ENCODE measurements at places on chromosomes 5 and 9.

- no peak for DNase-seq
These were observed 10.5 kb upstream of the SPATA31E1 start for GRCh38 chr9:87872079-87872624.

GRCh38 chr5:139524940-139525585 lies 36.1 kb upstream of the UBE2D2 start:
- no peak for DNase-seq

- no peak for DNase-seq
These were observed 208.9 kb downstream of the PAPPA start for GRCh38 chr9:116362493-116362892.

DNA sequence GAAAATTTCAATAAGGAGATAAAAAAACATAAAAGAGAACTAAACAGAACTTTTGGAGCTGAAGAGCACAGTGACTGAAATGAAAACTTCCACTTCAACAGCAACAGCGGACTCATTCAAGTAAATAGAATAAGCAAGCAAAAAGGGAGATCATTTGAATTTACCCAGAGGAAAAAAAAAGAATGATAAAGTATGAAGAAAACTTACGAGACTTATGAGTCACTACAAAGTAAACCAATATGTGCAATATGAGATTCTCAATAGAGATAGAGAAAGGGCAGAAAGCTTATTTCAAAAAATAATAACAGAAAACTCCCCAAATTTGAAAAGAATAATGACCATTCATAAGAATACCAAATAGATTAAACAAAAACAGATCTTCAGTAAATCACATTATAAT lies 1605.7 kb upstream of the CDH6 start:
- DNase-seq = no peak

DNA sequence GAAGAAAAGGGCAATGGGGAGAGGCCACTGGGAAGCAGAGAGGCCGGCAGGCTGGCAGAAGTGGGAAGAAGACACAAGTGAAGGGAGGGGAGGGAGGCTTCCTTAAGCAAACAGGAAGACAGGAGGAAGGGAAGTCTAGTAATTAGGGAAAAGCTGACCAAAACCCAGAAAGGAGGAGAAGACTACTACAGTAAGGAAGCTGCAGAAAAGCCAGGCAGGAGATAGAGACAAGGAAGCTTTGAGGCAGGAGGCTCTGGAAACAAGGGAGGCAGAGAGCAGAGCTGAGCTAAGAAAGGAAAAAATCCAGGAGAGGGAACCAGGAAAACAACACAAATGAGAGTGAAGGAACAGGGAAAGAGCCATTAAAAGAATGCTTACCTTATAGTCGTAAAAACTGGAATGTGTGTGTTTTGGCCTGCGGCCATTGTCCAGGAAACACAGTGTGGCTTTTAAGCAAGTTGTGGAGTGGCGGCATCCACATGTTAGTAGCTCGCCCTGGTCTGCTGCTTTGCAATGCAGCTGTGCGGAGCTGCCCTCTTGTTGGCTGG lies 317.1 kb upstream of the CLINT1 start:
- DNase-seq = no peak

DNA sequence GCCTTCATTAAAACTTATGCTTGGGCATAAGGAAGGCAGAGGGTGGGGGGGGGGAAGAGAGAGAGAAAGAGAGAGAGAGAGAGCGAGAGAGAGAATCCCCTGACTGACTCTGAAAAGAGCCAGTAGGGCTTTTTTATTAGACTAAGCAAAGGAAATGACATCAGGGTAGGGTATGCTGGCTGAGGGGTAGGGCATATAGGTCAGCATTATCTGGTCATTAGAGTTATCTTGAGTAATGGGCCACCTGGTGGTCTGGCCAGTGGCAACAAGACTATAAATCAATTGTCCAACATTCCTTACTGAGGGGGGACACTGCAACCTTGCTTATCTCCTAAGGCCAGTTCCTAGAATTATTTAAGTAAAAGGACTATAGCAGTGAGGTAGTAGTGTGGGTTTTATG lies 67.2 kb downstream of the TSSK1B start:
- no peak for DNase-seq

GRCh38 chr5:7869474-7870136 lies 657 bp downstream of the MTRR start:
- DNase-seq = no peak

DNA sequence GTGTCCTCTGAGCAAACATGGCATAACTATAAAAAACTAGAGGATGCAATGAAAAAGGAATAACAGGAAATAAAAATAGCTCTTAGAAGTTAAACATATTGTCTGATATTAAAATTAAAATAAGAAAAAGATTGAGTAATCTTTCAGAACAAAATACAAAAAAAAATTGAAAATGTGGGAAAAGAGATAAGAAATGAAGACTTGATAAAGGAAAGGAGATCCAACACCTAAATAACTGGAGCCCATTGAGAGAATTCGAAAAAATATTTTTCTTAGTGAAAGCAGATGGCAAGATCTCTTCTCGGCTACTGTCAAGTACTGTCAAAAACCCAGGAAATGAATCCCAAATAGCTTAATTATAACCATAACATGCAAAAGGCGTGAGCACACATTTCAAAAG lies 24.9 kb downstream of the LIFR start:
- DNase-seq = no peak

All from stimulated activated CD8-positive, alpha-beta memory T cell treated with anti-CD3 and anti-CD28 coated beads, Interleukin-7, amount 100 ng/mL, for 1 hour (primary cell).